Activated CD8-positive, alpha-beta T cell treated with anti-CD3 and anti-CD28 coated beads, Interleukin-2, amount 10 ng/mL, durations not matched to agents 7 days and 5 days (primary cell): ENCODE measurements at places on chromosomes 4 and X. TPM values are rescaled to one million over a fixed set of nuclear protein-coding genes. Genes with fewer than 3 reads are reported as not detected.
A peak's percentile ranks its signal among the peaks of the same experiment; 100 is the strongest.

The TLR7 gene
- not detected for total RNA-seq

- peak overlapping the region; percentile 98 for H3K27ac ChIP-seq
- H3K4me1 ChIP-seq = peaks cover 48% of the 10 kb centered on the region
These were observed 13.2 kb downstream of the CA5B start for GRCh38 chrX:15751155-15751819.

GRCh38 chr4:92381616-92382015, 77.8 kb downstream of the GRID2 start:
- H3K36me3 ChIP-seq = no peaks in the 10 kb centered on the region
- H3K4me1 ChIP-seq = no peaks in the 10 kb centered on the region
- no peak overlapping the region for H3K4me3 ChIP-seq
- no peaks in the 10 kb centered on the region for H3K27me3 ChIP-seq

- no peaks in the 10 kb centered on the region for H3K4me1 ChIP-seq
- H3K4me3 ChIP-seq = no peak overlapping the region
- H3K27ac ChIP-seq = no peak overlapping the region
- no peaks in the 10 kb centered on the region for H3K36me3 ChIP-seq
- H3K27me3 ChIP-seq = no peaks in the 10 kb centered on the region
These were observed 36.0 kb upstream of the SPANXC start for GRCh38 chrX:141278306-141278705.
